ENCODE measurements at places on chromosomes 2 and 18.
A peak's percentile ranks its signal among the peaks of the same experiment; 100 is the strongest.

DNA sequence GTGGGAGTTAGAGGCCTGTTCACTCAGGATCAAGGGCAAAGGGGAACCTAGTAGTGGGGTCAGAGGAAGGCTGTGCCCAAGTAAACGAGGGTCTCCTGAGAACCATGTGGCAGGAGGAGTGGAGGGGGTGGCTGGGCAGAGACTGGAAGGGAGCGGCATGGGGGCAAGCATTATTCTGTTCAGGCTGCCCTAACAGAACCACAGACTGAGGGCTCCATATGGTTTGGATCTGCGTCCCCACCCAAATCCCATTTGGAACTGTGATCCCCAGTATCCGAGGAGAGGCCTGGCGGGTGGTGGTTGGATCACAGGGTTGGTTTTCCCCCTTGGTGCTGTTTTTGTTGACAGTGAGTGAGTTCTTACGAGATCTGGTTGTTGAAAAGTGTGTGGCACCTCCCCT lies 287.0 kb downstream of the PHLPP1 start:
- DNase-seq, result no peak

DNA sequence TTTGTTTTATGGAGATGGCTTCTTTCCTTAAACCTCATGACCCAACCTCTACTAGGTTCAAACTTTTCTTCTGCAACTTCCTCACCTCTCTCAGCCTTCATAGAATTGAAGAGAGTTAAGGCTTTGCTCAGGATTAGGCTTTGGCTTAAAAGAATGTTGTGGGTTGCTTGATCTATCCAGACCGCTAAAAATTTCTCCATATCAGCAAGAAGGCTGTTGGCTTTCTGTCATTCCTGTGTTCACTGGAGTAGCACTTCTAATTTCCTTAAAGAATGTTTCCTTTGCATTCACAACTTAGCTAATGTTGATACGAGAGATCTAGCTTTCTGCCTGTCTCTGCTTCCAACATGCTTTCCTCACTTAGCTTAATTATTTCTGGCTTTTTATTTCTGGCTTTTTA lies 58.1 kb upstream of the KYNU start:
- no peak for DNase-seq

DNA sequence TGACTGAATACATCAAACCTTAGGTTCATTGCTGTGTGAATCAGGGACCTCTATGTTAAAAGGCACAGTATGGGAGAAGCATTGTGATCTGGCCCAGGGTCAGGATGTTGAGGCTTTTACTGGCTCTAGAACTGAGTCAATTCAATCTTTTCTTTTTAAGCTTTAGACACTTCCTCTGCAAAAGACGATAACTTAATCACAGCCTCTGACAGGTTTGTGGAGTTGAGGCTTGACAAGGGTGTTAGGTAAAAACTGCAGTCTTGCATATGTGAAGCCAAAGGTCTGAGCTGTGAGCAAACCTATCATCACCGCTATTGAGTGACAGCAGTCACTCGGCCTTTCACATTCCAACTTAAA lies 17.3 kb upstream of the ARHGAP25 start:
- DNase-seq, result no peak

GRCh38 chr2:174166261-174166660 lies 82.1 kb downstream of the OLA1 start:
- no peak for DNase-seq

DNA sequence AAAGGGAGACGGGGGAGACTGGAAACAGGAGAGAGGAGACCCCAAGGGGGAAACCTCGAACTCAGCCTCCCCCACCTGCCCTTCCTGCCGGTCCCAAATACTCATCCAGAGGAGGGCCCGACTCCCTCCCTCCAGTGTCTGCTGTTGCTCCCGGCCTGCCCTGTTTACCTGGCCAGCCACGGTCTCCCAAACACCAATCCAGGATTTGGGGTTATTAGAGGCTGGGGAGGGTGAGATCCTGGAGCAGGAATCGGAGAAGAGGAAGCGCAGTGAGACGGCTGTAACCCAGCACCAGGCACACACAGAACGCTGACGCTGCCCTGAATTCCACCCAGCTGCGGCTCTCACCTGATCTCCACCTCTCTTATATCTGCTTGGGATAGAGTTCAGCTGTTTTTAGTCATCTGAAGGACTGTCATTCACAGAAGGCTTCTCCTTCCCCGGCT lies 213.0 kb downstream of the TNS1 start:
- no peak for DNase-seq

- DNase-seq, result no peak
Observed at GRCh38 chr2:226891780-226892590, 56.1 kb downstream of the RHBDD1 start.

DNA sequence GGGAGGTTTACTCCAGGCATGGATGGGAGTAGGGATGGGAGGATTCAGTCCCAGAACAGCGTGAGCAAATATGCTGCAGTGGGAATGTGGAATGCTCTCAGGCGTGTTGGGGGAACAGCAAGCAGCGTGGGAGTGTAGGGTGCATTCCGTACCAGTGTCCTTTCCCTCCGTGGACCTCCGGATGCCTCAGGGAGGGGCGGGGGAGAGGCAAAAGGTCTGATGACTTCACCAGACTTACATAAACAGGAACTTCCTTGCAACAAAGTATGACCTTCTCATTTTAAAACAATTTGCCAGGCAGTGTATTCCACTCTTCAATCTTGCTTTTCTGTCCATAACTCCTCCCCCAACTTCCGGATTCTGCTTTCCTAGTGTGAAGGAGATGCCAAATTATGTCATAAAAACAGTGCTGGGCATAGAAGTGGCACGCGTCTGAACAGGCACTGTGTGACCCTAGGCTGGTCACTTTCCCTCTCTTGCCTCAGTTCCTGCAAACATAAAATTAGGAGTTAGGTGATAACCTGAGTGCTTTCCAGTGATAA lies 36.9 kb downstream of the RPL37A start:
- DNase-seq, result no peak

GRCh38 chr18:26864658-26865057 lies 849 bp downstream of the AQP4 start:
- no peak for DNase-seq

DNA sequence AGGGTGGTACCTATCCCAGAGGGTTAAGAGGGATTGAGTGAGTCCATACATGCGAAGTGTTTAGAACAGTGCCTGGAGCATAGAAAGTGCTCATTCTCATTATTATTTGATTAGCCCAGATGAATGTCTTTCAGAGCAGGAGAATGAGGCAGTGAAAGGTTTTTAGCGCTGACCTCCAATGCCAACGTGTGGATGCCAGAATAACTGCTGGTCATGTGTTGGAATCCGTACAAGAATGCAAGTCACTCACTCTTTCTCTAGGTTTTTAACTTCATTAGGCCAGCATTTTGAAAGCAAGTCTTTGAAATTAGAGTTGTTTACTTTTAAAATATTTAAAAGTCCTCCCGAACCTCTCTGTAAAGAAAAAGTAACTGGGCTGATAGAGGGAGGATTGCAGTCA lies 374.2 kb downstream of the EN1 start:
- DNase-seq, result no peak

DNA sequence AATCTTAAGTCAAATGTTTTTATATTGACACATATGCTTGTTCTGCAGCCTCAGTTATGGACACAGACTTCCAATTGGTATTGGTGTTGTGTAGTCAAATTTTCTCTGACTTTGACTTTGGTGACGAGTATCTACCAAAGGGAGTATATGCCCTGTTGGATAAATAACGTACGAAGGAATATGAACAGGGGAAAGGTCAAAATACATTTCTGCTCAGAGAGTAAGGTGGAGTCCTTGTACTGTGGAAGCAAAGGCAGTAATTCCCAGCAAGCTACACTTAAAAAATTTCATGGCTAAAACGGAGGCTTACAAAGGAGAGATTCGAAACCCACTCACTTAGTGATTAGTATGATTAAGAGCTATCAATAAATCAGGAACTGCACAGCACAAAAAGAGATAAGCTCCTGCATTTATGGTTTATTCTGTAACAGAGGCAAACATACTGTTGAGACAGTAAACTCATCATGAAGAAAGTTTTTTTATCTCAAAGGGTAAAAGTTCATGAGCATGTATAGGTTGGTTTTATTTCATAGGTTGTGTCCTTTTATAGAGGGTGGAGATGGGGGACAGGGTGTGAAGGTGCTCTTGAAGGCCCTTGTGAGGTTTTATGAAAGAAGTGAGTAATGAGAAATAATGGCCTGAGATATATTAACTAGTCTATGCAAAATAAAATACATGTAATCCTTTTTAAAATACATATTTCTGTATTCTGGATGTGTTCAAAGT lies 142.7 kb downstream of the CD226 start:
- no peak for DNase-seq

DNA sequence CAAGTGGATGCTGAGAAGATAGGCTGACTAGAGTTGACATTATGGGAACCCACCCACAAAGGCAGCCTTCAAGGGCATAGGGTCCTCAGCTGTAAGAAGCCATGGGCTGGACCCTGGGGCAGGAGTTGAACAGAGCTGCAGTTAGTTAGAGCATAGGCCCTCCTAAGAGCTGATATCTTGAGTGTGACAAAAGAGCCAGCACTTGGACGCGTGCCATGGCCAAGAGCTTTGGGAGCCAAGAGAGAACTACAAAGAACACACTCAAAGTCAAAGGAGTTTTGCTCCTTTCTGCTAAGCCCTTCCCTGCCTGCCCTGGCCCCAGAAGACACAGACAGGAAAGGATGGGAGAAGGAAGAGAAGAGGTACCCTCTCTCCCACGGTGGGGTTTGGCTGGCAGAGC lies 29.9 kb upstream of the AGAP1 start:
- DNase-seq, result no peak

- no peak for DNase-seq
Observed at GRCh38 chr2:1053786-1054185, 103.1 kb downstream of the SNTG2 start.

DNA sequence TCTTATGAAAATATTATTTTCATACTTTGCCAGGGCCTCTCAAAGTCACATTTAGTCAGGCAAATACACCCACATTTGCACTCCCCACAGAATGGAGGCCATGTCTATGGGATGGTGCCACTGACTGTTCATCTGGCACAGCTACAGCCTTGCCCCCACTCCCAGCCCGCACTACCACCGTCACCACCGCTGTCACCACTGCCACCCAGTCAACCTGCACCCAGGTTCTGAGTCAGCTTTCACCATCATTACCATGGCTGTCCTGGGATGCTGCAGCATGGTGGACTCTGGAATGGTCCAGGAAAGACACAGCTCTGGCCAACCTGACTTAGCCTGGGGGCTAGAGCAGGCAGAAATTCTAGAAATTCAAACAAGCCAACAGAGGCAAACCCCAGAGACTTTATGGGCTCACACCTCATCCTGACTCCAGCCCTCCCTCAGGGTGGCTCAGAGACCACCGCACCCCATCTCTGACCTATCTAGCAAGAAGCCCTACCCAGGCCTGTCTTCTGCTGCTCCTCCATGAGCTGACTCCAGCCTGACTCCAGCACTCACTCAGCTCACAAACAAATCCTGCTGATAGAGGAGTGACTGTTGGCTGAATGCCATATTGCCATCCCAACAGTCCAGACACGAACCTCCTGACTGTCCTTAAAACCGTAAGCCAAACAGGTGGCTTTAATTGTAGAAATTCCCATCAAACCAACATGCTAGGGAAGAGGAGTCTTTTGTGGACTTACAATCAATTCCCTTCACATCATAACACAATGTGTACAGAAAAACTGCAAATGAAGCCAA lies 28.0 kb downstream of the DNER start:
- DNase-seq, result peak; percentile 42

- no peak for DNase-seq
Observed at GRCh38 chr2:154692927-154693326, 5.6 kb upstream of the KCNJ3 start.

DNA sequence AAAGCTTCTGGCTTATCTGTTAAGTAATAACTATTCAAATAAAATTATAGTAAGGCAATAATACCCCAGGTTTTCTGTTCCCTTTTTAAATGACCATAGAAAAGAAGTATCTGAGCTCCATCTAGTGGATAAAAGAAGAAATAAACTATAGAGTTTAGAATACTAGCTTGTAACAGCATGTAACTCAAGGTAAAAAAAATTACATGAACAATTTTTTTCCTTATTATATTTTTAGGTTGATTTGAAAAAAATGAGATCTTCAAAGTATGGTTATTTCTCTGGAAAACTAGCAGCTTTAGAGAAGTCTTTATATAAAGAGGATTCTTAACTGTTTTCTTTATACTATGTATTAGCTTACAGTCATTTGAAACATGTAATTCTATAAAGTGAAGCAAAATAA lies 58.1 kb downstream of the NCKAP1 start:
- DNase-seq, result peak; percentile 92

DNA sequence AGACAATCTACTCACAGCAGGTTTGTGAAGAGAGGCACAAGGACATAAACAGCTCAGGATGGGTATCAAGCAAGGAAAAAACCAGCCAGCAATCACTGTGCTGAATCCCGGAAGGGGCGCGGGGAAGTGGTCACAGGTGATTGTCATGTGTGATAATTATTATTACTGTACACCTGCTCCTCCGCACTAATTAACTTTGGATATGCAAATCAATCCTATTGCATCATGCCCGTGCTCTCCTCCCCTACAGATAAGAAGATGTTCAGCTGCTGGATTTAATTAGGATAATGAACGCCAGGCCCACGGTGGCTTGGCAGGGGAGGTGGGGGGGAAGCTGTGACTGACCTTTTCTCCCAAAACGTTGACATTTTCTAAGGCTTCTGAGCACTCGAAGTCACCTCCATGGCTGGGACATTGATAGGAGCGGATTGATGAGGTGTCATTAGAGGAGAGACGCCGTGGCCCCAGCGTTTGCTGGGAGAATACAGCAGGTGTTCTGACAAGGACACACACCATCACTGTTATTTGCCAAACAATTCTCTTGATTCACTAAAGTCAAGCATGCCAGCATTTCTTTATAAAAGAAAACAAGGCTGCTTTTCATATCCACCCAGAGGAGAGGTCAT lies 160.3 kb upstream of the VRK2 start:
- DNase-seq, result peak; percentile 83

- peak; percentile 63 for DNase-seq
Observed at GRCh38 chr2:100365434-100365833, 43.1 kb upstream of the LONRF2 start.

DNA sequence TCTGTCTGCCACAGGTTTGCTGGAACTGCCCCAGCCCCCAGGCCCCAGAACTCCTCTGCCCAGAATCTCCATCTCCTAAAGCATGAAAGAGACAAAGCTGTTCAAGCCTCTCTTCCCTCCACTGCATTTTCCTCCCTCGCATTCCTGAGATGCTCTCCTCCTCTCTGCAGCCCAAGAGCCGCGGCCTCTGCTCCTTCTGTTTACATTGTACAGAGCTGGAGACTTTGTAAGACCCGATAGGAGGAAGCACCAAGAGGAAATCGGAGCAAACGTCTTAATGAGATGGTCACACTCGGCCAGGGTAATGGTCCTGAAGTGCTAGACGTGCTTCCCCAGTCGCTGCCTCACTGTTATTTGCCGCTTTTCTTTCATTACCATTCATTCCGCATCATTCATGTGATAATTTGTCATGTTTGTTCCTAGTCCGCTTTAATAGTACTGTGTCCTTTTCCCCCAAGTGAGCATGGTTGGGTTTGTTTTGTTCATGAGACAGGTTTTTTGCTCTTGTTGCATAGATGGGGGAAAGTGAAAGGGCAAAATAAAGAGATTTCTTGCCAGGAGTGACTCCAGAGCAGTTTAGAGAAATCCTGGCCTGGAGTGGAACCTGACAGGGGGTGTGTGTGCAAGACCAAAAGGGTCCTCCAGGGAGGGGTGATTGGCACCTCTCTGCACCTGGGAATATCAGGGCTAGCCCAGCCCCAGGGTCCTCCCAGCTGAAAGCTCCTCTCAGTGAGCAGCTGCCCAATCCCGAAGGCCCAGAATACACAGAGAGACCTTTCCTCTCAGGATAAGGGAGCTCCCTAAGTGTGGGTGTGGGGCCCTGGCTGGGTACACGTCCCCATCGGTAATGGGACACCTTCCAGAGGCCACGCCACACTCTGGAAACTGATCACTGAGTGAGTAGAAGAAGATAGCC lies 44.9 kb upstream of the ID2 start:
- no peak for DNase-seq

All from NCI-H748 treated with DMSO at 0.1 percent for 48 hours (cell line).